ENCODE measurements at places on chromosomes 2 and 18. TPM values are rescaled to one million over a fixed set of nuclear protein-coding genes. Genes with fewer than 3 reads are reported as not detected.

- H3K36me3 ChIP-seq: no peaks in the 10 kb centered on the region
- H3K4me3 ChIP-seq: no peak overlapping the region
- DNase-seq: no peak
- no peaks in the 10 kb centered on the region for H3K4me1 ChIP-seq
Measured at GRCh38 chr2:140627136-140627535, 1503.7 kb downstream of the LRP1B start.

GRCh38 chr2:109239720-109240119 lies 110.7 kb downstream of the SH3RF3 start:
- H3K4me3 ChIP-seq: no peak overlapping the region
- no peaks in the 10 kb centered on the region for H3K27me3 ChIP-seq
- no peaks in the 10 kb centered on the region for H3K36me3 ChIP-seq

- no peak for DNase-seq
- H3K27me3 ChIP-seq: no peaks in the 10 kb centered on the region
- no peaks in the 10 kb centered on the region for H3K4me1 ChIP-seq
- H3K4me3 ChIP-seq: no peak overlapping the region
- H3K36me3 ChIP-seq: peaks cover 6% of the 10 kb centered on the region
Measured at GRCh38 chr2:127239395-127239794, 19.3 kb upstream of the CYP27C1 start.

- H3K4me1 ChIP-seq: no peaks in the 10 kb centered on the region
- DNase-seq: no peak
Measured at GRCh38 chr2:98559581-98559980, 48.7 kb downstream of the COA5 start.

DNA sequence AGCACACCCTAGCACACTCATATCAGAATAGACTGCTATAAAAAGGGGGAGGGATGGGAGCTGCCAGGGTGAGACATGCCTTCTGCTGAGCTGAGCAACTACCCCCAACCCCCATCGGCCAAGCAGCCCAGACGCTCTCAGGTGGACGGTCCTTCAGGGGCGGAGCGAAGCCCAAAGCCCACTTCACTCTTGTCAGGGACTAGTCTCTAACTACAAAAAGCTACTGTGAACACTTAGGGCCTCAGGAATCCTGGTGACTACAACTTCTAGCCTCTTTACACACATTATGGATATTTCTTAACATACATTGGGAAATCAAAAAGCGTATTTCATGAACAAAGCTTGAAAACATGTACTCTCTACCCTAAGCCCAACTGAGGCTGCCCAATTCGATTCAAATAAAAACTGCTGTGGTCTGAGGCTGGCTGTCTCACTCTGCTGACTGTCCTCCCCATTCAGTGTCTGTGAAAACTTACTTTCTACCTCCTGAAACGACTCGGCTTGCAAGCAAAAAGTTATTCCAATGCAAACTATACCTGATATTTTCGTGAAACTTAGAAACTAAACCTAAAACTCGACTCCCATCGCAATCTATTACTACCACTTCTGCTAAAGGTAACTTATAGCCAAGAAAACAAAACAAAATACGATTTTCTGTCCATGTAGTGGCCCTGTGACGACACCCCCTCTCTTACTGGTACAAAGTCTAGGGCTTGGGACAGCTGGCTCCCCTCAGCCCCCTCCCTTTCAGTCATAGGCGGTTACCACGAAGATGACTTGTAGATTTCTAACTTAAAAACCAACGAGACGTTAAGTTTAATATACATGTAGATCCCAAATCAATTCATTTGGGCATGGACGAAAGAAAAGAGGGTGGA lies 1.2 kb downstream of the SERTAD2 start:
- peak overlapping the region; percentile 82 for H3K4me3 ChIP-seq
- peak overlapping the region; percentile 92 for H3K27ac ChIP-seq
- H3K36me3 ChIP-seq: peaks cover 3% of the 10 kb centered on the region
- DNase-seq: no peak
- H3K4me1 ChIP-seq: peaks cover 45% of the 10 kb centered on the region

GRCh38 chr2:48567671-48568070 lies 37.7 kb downstream of the STON1 start:
- DNase-seq: no peak
- peaks cover 13% of the 10 kb centered on the region for H3K36me3 ChIP-seq
- H3K4me3 ChIP-seq: no peak overlapping the region
- H3K4me1 ChIP-seq: peaks cover 49% of the 10 kb centered on the region

The FAM161A gene
- 2.7 TPM for total RNA-seq

DNA sequence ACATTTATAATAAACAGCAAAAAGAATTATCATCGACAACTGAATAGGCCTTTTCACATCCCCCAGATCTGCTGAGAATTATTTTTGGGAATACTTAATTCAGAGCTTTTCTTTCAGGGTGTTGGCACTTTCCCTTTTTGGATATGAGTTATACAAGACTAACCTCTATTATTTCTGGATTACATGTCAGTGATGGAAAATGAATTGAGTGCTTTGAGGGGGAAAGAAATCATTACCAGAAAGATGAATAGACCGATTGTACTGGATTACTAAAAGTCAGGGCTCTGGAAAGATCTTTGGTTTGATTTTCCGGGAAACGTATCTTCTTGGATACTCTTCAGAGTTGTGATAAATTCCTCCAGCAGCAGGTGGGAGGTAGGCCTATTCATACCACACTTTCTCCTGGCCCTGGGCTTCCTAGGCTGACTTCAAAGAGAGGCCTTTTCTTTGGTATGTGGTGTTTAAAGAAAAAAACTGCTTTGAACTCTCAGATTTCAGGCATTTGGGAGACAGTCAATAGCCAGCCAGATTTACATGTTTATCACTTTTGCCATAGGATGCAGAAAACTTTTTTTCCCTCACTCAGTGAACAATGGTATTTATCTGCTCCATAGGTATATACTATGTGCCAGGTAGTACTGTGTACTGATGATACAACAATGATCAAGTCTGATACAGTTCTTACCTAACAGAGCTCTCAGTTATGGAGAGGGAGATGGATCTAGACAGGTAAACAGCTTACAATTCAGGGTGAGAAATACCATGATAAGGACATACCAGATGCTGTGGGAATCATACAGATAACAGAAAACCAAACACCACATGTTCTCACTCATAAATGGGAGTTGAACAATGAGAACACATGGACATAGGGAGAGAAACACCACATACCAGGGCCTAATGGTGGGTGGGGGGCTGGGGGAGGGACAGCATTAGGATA lies 63.3 kb upstream of the ACTR3 start:
- H3K27me3 ChIP-seq: peaks cover 8% of the 10 kb centered on the region
- no peaks in the 10 kb centered on the region for H3K36me3 ChIP-seq
- DNase-seq: no peak
- no peaks in the 10 kb centered on the region for H3K4me1 ChIP-seq
- no peak overlapping the region for H3K27ac ChIP-seq

DNA sequence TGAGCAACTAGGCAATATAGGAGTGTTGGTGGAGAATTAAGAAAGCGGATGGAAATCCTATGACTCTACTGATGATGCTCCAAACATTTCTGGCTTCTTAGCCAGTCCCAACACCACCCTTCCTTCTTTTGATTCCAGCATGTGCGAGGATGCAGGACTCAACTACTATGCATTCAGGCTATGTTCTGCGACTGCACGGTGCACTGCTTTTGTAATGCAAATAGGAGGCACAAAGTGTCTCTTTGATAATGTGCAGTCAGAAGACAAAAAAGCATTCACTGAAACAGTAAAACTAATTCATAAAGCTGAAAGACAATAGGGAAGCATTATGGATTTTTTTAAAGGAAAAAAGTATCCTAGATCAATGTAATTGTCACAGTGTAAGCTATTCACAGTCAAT lies 106.7 kb downstream of the MEIS1 start:
- H3K36me3 ChIP-seq: no peaks in the 10 kb centered on the region
- H3K27ac ChIP-seq: no peak overlapping the region
- no peaks in the 10 kb centered on the region for H3K4me1 ChIP-seq

DNA sequence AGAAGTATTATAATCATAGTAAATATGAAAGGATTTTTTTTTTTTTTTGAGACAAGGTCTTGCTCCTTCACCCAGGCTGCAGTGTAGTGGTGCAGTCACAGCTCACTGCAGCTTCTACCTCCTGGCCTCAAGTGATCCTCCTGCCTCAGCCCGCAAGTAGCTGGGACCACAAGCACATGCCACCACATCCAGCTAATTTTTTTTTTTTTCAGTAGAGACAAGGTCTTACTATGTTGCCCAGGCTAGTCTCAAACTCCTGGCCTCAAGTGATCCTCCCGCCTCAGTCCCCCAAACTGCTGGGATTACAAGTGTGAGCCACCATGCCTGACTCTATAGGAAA lies 301.6 kb upstream of the STON1 start:
- H3K4me3 ChIP-seq: no peak overlapping the region
- no peaks in the 10 kb centered on the region for H3K4me1 ChIP-seq
- no peak overlapping the region for H3K27ac ChIP-seq
- peaks cover 17% of the 10 kb centered on the region for H3K27me3 ChIP-seq
- no peak for DNase-seq

DNA sequence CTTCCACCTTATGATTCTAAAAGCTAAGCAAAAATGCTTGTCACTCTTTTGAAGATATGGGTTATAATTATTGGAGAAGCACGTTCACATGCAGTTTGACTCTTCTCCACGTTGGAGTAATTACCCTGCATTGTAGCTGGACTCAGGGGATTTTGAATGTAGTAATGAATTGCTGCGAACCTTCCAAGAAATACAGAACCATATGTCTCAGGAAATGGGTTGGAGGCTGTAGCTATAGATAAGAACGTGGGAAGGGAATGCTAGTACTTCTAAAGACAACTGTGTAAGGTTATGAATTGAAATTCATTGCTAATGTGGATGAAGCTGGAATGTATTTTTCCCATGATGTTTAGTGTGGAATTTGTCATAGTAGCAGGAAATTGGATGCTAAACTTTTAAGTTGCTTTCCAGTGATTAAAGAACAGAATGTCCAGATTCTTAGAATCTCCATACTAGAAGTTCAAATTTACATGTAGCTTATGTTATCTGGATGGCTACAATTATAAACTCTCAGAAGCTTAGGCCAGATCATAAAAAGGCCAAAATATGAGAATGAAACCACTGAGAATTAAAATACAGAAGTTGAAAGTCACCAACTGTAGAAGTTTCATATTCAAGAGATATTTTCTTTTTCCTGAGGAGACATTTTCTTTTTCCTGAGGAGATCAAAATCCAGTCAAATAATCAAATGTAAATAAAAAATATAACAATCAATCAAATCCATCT lies 27.3 kb upstream of the SPOPL start:
- no peaks in the 10 kb centered on the region for H3K27me3 ChIP-seq
- H3K4me1 ChIP-seq: no peaks in the 10 kb centered on the region
- no peaks in the 10 kb centered on the region for H3K36me3 ChIP-seq
- H3K4me3 ChIP-seq: no peak overlapping the region

The RAD51AP2 gene
- not detected for total RNA-seq

The PRKCE gene
- total RNA-seq: 10.4 TPM

The REG3A gene
- not detected for total RNA-seq

DNA sequence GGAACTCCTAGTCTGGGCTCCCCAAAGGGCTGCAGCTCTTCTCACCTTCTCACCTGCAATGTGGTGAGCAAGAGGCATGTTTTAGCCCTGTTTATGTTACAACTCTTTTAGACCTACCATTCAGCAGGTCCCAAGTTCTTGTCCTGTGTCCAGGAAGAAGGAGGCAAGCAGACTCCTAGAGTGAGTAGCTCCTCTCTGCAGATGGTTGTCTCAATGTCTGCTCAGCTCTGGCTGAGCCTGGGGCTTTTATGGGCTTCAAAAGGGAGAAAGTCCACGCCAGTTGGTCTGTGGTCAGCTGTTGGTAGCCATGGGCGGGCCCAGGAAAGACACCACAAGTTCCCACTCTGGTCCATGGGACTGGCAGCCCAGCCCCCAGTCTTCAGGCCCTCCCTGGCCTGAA lies 148.1 kb upstream of the HS6ST1 start:
- no peaks in the 10 kb centered on the region for H3K4me1 ChIP-seq
- no peak overlapping the region for H3K4me3 ChIP-seq
- DNase-seq: peak; percentile 74

GRCh38 chr2:36125702-36126101 lies 229.9 kb upstream of the CRIM1 start:
- H3K27ac ChIP-seq: no peak overlapping the region
- no peaks in the 10 kb centered on the region for H3K4me1 ChIP-seq
- H3K27me3 ChIP-seq: peaks cover 12% of the 10 kb centered on the region
- no peak overlapping the region for H3K4me3 ChIP-seq
- DNase-seq: no peak

- peaks cover 5% of the 10 kb centered on the region for H3K27me3 ChIP-seq
- peaks cover 21% of the 10 kb centered on the region for H3K4me1 ChIP-seq
- no peak for DNase-seq
- H3K36me3 ChIP-seq: no peaks in the 10 kb centered on the region
- no peak overlapping the region for H3K4me3 ChIP-seq
Measured at GRCh38 chr2:138329591-138329990, 172.0 kb upstream of the SPOPL start.

The C2orf66 gene
- total RNA-seq: 0.27 TPM

The TFPI gene
- 325 TPM for total RNA-seq

DNA sequence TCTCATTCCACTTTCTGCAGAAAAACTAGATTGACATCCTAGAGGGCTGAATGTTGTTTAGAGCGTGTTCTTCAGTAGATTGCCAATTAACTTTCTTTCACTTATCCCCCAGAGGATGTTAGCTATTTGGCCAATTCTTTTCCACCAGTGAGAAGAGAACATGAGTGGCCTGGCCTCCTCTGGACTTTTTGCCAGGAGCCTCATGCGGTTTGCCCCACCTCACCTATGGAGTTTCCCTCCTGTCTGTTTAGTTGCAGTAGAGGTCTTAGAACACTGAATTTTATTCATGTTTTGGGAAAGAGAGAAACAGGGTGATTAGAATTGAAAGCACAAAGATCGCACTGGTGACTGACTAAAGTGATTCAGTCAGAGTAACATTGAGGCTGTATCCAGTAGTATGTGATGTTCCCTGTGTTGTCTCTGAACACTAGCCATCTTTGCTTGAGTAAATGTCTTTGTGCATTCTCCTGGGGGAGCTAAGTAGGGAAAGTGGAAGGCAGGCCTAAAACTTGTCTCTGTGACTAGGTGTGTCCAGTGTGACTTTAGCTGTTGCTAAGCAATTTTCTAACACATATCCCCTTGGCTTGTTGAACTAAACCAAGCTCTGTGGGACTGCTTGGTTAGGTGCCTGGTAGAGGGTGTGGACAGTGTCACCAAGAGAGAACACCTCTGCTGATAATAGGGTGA lies 34.0 kb downstream of the UGP2 start:
- no peaks in the 10 kb centered on the region for H3K27me3 ChIP-seq
- peaks cover 50% of the 10 kb centered on the region for H3K4me1 ChIP-seq
- peaks cover 44% of the 10 kb centered on the region for H3K36me3 ChIP-seq
- no peak for DNase-seq
- H3K4me3 ChIP-seq: no peak overlapping the region

GRCh38 chr18:11177382-11177781 lies 28.0 kb upstream of the PIEZO2 start:
- H3K36me3 ChIP-seq: peaks cover 3% of the 10 kb centered on the region
- H3K27me3 ChIP-seq: no peaks in the 10 kb centered on the region
- peaks cover 52% of the 10 kb centered on the region for H3K4me1 ChIP-seq
- DNase-seq: no peak

- H3K4me1 ChIP-seq: peaks cover 17% of the 10 kb centered on the region
- DNase-seq: no peak
- peak overlapping the region; percentile 69 for H3K4me3 ChIP-seq
- H3K36me3 ChIP-seq: peaks cover 4% of the 10 kb centered on the region
Measured at GRCh38 chr18:55477860-55478581, 110.0 kb downstream of the TCF4 start.

Measured in osteocyte (in vitro differentiated cells).